ENCODE measurements at places on chromosomes 3 and 15.
A peak's percentile ranks its signal among the peaks of the same experiment; 100 is the strongest.

DNA sequence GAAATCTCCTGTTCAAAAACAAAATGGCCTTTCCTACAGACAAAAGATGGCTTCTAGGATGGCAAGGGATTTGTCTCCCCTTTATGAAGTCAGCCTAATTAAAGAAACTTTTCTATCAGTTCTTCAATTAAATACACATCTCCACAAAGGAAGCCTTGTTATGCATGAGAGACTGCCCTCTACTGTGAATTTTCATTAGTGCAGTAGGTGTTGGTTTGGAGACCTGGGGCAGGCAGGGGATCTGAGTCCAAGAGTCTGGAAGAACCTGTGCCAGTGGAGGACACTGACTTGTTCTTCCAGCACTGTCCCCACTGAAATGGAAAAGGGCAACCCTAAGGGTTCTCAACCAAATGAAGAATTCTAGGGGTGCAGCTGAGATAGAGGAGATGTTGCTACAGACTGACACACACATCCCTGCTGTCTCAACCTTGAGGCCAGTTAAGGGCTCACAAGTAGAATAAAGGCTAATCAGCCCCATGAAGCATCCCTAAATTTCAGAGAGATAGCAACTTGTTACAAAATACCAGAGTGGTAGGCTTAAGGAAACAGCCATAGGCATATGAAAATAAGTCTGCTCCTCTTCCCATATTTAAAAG is 174.0 kb upstream of the PRICKLE2 start:
- peak; percentile 75 for DNase-seq

GRCh38 chr15:91887921-91888373 is 34.4 kb downstream of the SLCO3A1 start:
- DNase-seq = no peak

DNA sequence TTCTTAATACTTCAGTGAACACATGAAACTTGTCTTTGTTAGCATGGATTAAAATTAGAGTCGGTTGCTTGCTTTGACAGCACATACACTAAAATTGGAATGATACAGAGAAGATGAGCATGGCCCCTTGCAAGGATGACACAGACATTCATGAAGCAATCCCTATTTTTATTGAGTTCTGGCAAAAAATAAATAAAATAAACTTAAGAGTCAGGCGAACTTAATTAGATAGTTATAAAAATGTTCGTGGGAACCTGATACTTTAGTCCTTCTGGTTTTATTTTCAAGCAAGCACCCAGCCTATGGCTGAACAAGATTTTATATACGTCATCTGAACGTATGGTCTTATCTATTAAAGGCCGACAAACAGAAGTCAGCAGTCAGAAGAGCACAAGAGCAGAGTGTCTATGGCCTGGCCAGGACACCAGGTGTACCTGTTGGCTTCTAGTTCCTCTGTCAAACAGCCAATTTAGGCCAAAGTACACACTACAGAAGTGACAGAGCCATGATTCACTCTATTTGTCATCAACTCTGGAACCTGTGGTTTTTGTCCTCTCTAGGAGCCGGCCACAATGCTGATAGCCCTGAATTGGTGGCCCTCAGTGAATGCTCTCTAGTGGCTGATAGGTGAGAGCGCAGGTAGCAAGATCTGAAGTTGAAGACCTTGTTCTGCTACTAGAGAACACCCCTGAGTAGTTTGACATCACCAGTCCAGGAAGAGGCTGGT is 64.3 kb downstream of the LEO1 start:
- peak; percentile 75 for DNase-seq

DNA sequence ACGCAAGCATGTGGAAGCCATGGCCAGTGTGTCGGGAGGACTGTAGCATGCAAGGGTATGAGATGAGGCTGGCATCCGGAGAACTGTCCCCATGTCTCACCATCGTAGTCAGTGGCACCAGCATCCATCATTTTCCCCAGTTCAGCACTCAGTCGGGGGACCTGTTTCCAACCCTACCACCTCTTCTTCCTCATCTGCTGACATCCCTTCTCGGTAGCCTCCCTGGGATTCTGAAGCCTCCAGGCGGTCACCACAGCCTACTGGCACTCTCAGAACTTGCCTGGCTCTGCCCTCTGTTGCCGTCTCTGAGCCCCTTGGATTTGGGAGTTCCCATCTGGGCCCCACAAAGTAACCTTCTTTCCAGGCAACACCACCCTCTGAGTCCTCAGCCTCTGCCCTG is 131.1 kb upstream of the ABHD17C start:
- no peak for DNase-seq

- no peak for DNase-seq
Measured at GRCh38 chr3:185046164-185046515, 106.7 kb downstream of the C3orf70 start.

DNA sequence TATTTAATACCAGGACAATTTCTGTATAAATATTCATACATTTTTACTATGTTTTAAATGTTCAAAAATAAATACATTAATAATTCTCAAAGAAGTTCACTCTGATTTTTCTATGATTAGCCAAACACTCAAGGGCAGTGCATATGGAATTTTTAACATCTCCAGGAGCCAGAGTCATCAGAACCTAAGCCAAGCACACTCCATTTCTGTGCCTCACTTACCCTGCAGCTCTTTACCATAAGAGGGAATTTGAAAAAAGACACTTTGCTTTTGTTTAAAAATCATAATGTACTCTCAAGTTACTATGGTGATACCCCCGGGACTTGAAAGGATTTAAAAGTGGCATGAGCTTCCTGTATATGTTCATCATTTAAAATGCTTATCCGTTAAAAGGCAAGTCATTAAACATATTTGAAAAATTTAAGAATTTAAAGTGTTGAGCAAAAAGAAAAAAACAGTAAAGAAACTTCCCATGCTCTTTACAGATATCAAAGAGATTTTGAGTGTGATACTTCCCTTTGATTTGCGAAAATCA is 747.4 kb upstream of the NECTIN3 start:
- no peak for DNase-seq

DNA sequence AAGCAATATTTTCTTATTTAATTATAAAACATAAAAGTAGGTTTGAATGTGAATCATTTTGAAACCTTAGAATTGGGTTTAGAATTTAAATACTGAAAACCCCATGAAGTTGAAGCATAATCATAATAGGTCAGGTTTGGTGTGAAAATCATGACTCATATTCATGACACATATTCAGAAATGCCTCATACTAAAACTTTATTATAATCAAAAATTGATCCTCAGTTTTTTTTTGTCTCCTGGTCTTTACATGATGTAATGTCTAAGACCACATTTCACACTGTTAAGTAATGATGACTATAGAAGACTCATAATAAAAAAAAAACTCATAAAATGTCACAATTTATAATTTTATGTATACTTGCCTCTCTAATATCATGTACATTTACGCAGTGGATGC is 190.4 kb downstream of the FOXP1 start:
- peak; percentile 12 for DNase-seq

GRCh38 chr3:85838921-85839320 is 880.1 kb downstream of the CADM2 start:
- DNase-seq = no peak
